ENCODE measurements at places on chromosomes 1 and 21.

DNA sequence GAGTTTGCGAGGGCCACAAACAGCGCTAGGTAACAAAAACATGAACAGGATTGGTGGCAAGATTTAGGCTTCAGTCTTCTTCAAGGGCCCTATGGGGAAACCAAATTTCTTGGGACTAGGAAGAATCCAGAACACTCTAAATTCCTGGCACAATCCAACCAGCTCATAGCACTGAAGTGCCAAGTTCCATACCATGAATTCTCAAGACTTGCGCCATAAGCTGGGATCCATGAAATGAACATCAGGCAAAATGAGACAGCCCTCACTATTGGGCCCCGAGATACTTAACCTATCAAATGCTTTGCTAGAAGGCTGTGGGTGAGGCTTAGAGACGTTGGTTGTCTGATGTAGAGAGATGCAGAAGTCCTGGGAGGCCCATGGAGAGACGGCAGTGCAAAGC lies 322.1 kb downstream of the PAPPA2 start:
- DNase-seq = no peak

DNA sequence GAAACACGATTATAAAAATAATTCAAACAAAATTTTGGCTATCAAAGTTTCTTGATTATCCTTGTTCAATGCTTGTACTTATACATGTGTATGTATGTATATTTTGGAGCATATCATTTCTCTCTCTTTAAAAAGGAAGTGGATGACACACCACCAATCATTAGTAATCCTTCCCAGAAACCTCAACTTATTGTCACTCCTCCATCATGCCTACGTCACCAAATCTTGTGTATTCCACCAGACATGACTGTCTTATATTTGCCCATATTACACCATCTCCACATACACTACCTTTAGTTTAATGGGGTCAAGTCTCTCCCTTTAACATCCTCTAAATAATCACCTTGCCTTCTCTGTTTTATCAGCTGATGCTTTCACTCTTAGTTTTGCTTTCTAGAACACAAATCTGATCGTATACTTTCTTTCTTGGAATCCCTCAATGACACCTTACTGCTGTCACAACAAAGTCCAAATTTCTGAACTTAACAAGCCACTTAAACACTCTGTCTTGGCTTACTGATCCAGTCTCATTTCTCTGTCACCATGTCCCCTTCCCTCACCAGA lies 124.0 kb downstream of the BRINP3 start:
- DNase-seq = no peak

DNA sequence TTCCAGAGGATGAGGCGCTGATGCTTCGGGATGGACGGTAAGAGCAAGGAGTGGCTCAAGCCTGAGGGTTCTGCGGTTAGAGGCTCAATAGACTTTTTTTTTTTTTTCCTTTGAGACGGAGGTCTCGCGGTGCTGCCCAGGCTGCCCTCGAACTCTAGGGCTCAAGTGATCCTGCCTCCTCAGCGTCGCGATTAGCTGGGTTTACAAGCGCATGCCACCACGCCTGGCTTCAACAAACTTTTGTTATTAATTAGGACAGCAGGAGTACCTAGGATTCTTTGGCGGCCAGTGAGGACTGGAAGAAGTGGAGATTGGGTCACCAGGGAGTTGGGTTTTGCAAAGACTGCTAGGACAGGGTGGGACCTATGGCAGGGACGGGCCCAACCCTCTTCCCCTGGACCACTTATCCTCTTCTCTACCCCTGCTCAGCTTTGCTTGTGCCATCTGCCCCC lies 587 bp downstream of the SCNM1 start:
- no peak for DNase-seq

DNA sequence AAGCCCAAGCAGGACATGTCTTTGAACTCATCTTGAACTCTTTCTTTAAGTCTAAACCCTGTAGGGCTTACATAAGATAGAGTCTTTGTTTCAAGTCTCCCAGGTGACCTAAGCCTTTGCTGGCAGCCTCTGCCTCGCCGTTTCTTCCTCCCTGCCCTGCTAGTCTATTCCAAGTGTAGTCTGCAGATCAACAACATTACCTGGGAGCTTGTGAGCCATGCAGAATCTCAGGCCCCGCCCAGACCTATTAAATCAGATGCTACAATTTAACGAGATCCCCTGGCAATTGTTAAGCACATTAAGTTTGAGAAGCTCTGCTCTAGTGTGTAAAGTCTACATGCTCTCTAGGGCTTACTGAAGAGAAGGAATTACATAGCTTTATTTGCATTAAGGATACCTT lies 271.6 kb downstream of the PBX1 start:
- DNase-seq = no peak

GRCh38 chr1:8384577-8384976 lies 66.7 kb downstream of the SLC45A1 start:
- no peak for DNase-seq

All from GM13977 (cell line).